ENCODE measurements at places on chromosomes 5 and 9. TPM values are rescaled to one million over a fixed set of nuclear protein-coding genes. Genes with fewer than 3 reads are reported as not detected.

The PCDHGA5 gene
- 0.78 TPM for total RNA-seq

The ISCA1 gene
- total RNA-seq: 22.2 TPM

DNA sequence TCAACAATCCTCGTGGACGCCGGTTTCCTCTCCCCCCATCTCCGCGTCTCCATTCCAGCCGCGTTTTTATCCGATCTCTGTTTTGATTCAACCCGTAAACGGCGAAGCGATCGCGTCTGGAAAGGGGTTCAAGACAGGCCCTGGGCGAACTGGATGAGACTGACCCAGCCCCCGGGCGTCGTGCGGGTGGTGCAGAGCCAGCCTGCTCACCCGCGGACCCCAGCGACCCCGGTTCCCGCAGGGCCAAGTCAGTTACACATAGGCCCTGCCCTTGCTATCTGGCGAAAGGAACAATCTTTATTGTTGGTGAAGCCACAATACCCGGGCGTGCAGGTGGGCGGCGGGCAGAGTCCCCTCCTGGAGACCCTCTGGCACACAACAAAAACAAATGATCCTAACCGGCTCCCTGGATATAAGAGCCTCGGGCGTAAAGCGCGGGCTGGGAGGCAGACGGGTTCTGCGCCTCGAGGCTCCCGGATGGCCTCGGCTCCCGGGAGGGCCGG is 1.8 kb downstream of the TLX3 start:
- H3K4me3 ChIP-seq: no peak overlapping the region
- peak; percentile 9 for DNase-seq
- H3K27me3 ChIP-seq: peaks cover 86% of the 10 kb centered on the region
- peaks cover 2% of the 10 kb centered on the region for H3K4me1 ChIP-seq

DNA sequence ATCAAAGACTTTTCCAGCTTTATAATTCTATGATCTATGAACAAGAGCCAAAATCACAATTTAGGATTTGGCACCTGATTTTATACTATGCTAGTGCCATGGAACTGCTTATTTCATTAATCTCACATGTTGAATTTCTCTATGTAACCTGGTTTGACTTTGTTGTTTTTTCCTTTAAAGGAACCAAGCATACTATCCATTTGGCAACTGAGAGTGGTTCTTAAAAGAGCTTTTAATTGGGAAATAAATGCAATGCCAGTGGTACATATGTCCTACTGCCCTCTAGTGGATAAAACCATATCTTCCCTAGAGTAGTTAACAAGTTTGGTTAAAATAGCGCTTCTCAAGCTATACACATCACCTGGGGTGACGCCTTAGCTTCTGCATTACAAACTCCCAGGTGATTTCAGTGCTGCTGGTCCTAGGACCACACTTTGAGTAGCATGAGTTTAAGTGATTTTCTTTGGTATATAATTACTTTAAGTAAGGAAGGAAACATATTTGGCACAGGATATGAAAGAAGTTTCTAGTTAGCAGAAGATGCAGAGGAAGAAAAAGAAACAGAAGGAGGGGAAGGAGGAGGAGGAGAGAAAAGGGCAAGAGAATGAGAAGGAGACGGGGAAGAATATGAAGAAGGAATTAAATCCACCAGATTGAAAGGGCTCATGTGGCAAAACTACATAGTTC is 56.8 kb downstream of the FGF10 start:
- no peak overlapping the region for H3K4me3 ChIP-seq
- no peak overlapping the region for H3K27ac ChIP-seq
- no peaks in the 10 kb centered on the region for H3K36me3 ChIP-seq

- no peaks in the 10 kb centered on the region for H3K36me3 ChIP-seq
- no peak for DNase-seq
- H3K27me3 ChIP-seq: peaks cover 8% of the 10 kb centered on the region
- no peak overlapping the region for H3K4me3 ChIP-seq
- no peaks in the 10 kb centered on the region for H3K4me1 ChIP-seq
- H3K27ac ChIP-seq: no peak overlapping the region
Measured at GRCh38 chr9:126591922-126592321, 21.8 kb upstream of the LMX1B start.

DNA sequence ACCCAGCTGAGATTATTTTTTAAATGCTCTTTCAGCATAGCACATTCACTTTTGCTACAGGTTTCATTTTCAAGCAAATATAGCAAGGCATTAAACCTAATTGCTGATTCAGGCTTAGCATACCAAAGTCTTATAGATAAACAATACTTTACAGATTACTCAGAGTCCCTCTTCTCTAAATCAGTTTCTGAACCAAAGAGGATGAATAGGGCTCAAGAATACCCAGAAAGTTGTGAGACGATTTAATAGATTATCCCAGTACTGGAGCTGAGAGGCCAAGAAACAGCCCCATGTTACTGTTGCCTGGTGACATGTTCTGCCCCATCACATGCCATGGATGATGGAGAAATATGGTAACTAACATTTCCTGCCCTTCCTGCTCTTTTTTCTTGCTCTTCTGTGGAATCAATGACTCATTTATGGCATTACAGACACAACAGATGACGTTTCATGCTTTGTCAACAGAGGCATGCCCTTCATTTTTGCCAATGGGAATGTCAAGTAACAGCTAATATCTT is 18.1 kb upstream of the SSBP2 start:
- no peaks in the 10 kb centered on the region for H3K27me3 ChIP-seq
- DNase-seq: peak; percentile 94
- no peak overlapping the region for H3K4me3 ChIP-seq
- peaks cover 10% of the 10 kb centered on the region for H3K4me1 ChIP-seq

Data from endothelial cell of umbilical vein (primary cell).